ENCODE measurements at places on chromosomes 5 and 9. TPM values are rescaled to one million over a fixed set of nuclear protein-coding genes. Genes with fewer than 3 reads are reported as not detected.

Gene RXFP3
- not detected for total RNA-seq

Gene CTXN3
- total RNA-seq = not detected

Gene ERAP2
- total RNA-seq = 93.0 TPM

Gene IPPK
- total RNA-seq = 9.7 TPM

Gene NFIB
- total RNA-seq = not detected

Gene PAPPA
- total RNA-seq = not detected

Gene GPR150
- total RNA-seq = 0.74 TPM

Gene PCSK1
- total RNA-seq = not detected

Gene ARHGEF28
- total RNA-seq = not detected

Gene SMIM32
- total RNA-seq = not detected

Gene TMC1
- total RNA-seq = not detected

Gene OR1Q1
- total RNA-seq = not detected

DNA sequence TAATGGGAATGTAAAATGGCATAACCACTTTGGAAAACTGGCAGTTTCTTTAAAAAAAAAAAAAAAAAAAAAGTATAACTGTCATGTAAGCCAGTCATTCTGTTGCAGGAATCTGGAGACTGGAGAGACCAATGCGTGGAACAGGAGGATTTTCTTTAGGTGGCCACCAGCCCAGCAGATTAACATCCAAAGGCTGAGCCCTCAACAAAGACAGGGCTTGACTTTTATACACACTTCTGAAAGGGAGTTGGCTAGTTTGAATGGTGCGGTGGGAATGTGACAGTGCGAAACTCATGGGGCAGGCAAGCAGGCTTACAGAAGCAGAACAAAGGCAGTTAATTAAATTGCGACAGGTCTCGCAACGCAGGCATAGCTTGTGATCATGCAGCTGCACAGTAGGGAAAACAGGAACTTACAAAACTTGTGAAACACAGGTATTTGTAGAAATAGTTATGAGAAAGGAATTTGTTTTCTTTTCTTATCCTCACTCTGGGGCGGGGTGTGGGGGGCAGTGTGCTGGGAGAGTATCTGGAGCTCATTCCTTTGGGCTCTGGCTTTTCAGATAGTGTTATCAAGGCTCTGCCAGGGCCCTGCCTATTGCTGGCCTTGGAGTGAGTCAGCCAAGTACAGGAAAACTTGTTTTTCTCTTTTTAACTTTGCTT lies 12.0 kb downstream of the UIMC1 start:
- no peaks in the 10 kb centered on the region for H3K27me3 ChIP-seq
- no peak overlapping the region for H3K4me3 ChIP-seq
- H3K27ac ChIP-seq = no peak overlapping the region
- peaks cover 26% of the 10 kb centered on the region for H3K4me1 ChIP-seq
- H3K36me3 ChIP-seq = peaks cover 33% of the 10 kb centered on the region

- DNase-seq = no peak
- peaks cover 16% of the 10 kb centered on the region for H3K4me1 ChIP-seq
- no peak overlapping the region for H3K27ac ChIP-seq
These were observed 61.3 kb upstream of the LRRTM2 start for GRCh38 chr5:138936225-138936967.

- H3K4me3 ChIP-seq = no peak overlapping the region
- peaks cover 48% of the 10 kb centered on the region for H3K4me1 ChIP-seq
- H3K27me3 ChIP-seq = no peaks in the 10 kb centered on the region
- peaks cover 59% of the 10 kb centered on the region for H3K36me3 ChIP-seq
These were observed 139.0 kb downstream of the CPLANE1 start for GRCh38 chr5:37110135-37110534.

GRCh38 chr9:78892182-78892581 lies 595.3 kb downstream of the PSAT1 start:
- no peak for DNase-seq
- H3K27me3 ChIP-seq = no peaks in the 10 kb centered on the region
- H3K4me3 ChIP-seq = no peak overlapping the region
- no peaks in the 10 kb centered on the region for H3K4me1 ChIP-seq
- H3K27ac ChIP-seq = no peak overlapping the region

- H3K27me3 ChIP-seq = no peaks in the 10 kb centered on the region
- H3K4me3 ChIP-seq = no peak overlapping the region
- DNase-seq = no peak
- H3K36me3 ChIP-seq = no peaks in the 10 kb centered on the region
- H3K27ac ChIP-seq = no peak overlapping the region
- peaks cover 3% of the 10 kb centered on the region for H3K4me1 ChIP-seq
These were observed 118.1 kb downstream of the SIL1 start for GRCh38 chr5:139079991-139080610.

DNA sequence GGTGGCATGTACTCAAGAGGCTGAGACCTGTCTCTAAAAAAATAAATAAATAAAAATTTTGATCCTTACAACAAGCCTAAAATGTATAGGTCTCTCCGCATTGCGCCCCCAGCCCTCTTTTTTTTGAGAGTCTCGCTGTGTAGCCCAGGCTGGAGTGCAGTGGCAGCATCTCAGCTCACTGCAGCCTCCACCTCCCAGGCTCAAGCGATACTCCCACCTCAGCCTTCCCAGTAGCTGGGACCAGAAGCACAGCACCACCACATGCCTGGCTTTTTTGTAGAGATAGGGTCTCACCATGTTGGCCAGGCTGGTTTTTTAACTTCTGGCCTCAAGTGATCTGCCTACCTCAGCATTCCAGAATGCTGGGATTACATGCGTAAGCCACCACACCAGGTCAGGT lies 2.2 kb upstream of the GARIN3 start:
- H3K4me1 ChIP-seq = peaks cover 76% of the 10 kb centered on the region
- H3K27me3 ChIP-seq = no peaks in the 10 kb centered on the region
- DNase-seq = peak; percentile 17
- H3K27ac ChIP-seq = no peak overlapping the region

DNA sequence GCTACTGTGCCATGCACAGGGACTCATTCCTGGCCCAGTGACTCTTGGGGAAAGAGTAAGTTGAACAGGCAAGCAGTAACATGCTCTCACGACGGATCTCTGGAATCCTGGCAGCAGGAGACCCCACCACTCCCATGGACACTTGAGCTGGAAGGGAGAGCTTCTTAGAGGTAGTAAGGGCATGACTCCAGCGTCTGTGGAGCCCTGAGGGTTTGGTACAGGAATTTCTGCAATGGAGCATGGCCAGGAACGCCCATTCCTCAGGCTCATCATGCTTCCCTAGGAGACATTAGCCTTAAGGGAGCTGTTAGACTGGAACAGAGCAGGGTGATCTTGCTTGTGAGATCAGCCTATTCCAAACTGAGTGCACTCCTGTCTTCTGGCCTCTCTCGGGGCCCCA lies 212.9 kb downstream of the MAT2B start:
- no peak overlapping the region for H3K4me3 ChIP-seq
- no peaks in the 10 kb centered on the region for H3K36me3 ChIP-seq
- no peaks in the 10 kb centered on the region for H3K4me1 ChIP-seq
- H3K27me3 ChIP-seq = no peaks in the 10 kb centered on the region
- H3K27ac ChIP-seq = no peak overlapping the region
- no peak for DNase-seq

DNA sequence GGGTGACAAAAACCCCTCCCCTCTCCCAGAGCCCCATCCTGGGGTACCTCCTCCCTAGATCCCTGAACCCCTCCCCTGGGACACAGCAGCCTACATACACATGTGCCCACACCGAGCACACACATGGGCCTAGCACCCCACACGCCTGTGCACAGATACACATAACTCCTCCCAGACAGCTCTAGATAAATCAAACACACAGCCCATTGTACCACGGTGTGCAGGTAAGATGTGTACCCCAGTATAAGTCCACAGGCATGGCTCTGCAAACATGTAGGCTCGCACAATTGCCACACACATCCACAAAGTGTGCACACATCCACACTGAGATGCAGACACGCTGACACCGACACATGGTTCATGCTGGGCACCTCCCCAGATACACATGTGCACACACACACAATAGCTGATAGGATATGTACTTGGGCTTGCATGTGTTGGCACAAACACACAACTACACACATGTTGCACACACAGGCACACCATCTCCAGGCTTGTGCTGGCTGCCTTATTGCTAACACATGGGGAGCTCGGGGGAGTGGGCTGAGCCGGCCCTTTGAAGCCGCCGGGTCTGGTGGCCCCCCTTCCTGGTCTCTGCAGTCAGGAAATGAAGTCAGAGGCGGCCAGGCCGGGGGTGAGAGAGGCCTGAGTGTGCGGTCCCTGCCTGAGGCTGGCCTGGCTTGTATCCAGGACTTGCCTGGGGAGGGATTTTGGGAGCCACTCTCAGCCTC lies 30.2 kb downstream of the GOLGA2 start:
- H3K4me3 ChIP-seq = no peak overlapping the region
- no peak for DNase-seq
- H3K4me1 ChIP-seq = peaks cover 21% of the 10 kb centered on the region
- no peak overlapping the region for H3K27ac ChIP-seq
- peaks cover 22% of the 10 kb centered on the region for H3K27me3 ChIP-seq
- no peaks in the 10 kb centered on the region for H3K36me3 ChIP-seq

- H3K27ac ChIP-seq = no peak overlapping the region
- H3K4me3 ChIP-seq = no peak overlapping the region
- no peaks in the 10 kb centered on the region for H3K36me3 ChIP-seq
- H3K4me1 ChIP-seq = no peaks in the 10 kb centered on the region
These were observed 48.6 kb downstream of the PSMB7 start for GRCh38 chr9:124366476-124367220.

GRCh38 chr5:140569197-140569596 lies 4.6 kb downstream of the SLC35A4 start:
- H3K4me3 ChIP-seq = peak overlapping the region; percentile 72
- peaks cover 48% of the 10 kb centered on the region for H3K4me1 ChIP-seq
- no peaks in the 10 kb centered on the region for H3K27me3 ChIP-seq
- H3K36me3 ChIP-seq = peaks cover 47% of the 10 kb centered on the region
- no peak for DNase-seq
- peak overlapping the region; percentile 92 for H3K27ac ChIP-seq

DNA sequence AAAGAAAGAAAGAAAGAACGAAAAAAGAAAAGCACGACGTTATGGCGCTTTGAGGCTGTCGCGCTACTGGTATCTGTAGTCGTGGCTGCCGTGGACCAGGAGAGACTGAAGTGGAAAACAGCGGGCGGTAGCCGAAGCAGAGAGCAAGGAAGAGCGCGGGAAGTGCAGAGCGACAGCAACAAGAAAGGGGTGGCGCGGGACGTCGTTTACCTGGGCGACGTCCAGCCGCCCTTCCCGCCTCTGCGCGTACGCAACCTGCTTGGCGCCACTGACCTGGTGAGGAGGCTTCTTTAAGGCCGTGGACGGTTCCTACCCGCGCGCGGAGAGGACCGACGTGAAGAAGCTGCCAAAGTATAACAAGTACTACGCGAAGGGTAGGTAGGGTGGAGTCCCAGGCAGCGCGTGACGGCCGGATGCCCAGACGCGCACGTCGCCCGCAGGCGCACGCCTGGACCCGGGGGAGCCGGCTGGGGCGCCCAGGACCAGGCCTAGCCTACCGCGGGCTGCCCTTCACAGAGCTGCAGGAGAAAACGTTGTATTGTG lies 15.4 kb downstream of the CCL28 start:
- DNase-seq = peak; percentile 78
- no peaks in the 10 kb centered on the region for H3K27me3 ChIP-seq
- peaks cover 27% of the 10 kb centered on the region for H3K36me3 ChIP-seq
- peak overlapping the region; percentile 99 for H3K27ac ChIP-seq

DNA sequence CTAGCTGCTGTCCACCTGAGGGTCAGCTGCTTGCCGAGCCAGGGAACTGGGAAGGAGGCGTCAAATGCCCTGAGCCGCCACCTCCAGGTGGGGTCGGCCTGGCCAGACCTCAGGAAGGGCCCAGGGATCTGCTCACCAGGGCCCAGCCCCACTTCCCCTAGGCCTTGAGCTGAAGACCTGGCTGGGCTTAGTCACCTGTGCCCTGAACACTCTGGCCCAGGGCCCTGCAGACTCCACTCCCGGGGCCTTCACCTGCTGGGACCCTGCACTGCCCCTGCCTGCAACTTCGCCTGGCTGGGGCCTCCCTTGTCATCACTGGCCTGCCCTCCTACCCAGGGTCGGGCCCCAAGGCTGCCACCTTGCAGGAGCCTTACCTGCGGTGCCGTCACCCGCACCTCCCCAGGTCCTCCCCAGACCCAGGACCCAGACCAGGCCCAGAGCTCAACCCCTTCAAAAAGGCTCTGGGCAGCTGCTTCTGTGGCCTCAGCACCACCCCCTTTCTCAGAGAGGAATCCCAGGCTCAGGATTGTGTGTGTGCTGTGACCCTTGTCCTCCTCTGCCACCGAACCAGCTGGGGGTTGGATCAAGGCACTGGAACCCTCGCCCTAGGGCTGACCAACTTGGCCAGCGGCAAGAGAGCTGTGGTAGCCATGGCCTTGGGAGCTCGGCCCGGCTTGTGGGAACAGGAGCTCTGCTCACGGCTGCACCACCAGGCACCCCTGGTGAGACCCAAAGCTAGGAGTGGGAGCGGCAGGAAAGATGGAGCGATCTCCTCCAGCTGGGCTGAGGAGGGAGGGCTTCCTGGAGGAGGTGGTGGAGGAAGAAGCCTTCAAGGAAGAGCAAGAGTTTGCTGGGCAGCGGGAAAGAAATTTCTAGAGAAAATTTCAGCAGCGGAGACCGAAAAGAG lies 1.2 kb upstream of the NELFB start:
- H3K27me3 ChIP-seq = no peaks in the 10 kb centered on the region
- no peak for DNase-seq
- peaks cover 20% of the 10 kb centered on the region for H3K4me1 ChIP-seq
- peaks cover 12% of the 10 kb centered on the region for H3K36me3 ChIP-seq
- peak overlapping the region; percentile 78 for H3K27ac ChIP-seq
- peak overlapping the region; percentile 79 for H3K4me3 ChIP-seq

DNA sequence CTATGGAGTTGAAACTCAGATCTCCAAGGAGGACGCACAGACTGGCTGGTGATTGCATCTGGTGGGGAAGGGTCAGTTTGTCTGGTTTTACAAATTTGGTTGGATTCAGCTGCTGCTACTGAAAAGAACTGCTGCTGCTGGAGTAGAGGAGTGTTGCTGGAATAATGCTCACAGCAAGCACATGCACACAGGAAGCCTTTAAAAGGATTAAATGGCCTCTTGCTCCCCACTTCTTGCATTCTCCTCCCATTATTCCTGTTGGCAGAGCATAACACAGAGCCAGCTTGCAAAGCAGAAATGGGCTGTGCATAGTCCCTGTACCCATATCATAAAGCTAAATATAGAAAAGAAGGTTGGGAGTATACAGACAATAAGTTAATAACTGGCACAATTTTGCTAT lies 16.6 kb downstream of the ZNF474 start:
- no peak for DNase-seq
- no peak overlapping the region for H3K4me3 ChIP-seq
- H3K36me3 ChIP-seq = no peaks in the 10 kb centered on the region

DNA sequence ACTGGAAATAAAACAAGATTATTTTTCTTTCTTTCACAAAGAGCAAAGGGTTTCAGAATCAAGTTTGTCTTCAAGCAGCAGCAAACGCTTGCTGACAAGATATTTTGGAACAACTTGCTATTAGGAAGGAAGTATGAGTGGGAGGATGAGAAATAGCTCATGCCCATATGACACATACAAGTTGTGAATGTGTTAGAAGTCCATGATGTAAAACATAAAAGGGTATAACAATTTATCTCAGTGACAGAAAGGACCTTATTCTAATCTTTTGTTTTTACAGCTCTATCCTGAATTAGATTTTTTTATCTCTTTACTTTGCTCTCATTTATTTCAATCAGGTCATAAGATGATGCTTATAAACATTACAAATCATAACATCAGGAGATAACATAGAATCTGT lies 516.6 kb upstream of the MEF2C start:
- H3K36me3 ChIP-seq = no peaks in the 10 kb centered on the region
- H3K4me1 ChIP-seq = peaks cover 5% of the 10 kb centered on the region
- H3K27ac ChIP-seq = no peak overlapping the region
- H3K27me3 ChIP-seq = no peaks in the 10 kb centered on the region

- no peaks in the 10 kb centered on the region for H3K27me3 ChIP-seq
- H3K4me3 ChIP-seq = no peak overlapping the region
These were observed 16.9 kb downstream of the C9orf85 start for GRCh38 chr9:71928376-71928775.

Data from activated CD8-positive, alpha-beta T cell treated with anti-CD3 and anti-CD28 coated beads, Interleukin-2, amount 10 ng/mL, durations not matched to agents 7 days and 5 days (primary cell).